CD4-positive, alpha-beta T cell treated with Interleukin-17A for 1 hour (primary cell): ENCODE measurements at places on chromosomes 12 and 14.

DNA sequence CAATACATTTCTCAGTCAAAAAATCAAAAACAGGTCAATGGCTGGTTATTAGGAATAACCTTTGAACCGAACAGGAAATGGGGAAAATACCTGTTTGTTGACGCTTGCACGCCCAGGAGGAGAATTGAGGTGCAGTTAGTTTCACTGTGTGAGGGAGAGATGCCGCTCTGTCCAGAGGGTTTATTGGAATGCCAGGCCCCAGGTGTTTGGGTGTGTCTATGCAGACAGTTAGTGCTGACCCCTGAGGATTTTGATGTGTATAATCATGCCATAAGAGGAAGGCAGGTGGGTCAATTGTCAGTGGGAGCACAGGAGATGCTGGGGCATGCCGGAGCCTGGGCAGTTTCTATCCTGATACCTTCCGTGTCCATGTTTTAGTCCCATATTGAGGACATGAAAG is 100.8 kb upstream of the DIO3 start:
- DNase-seq, result no peak

GRCh38 chr12:57001448-57001906 is 4.9 kb downstream of the ZBTB39 start:
- peak; percentile 79 for DNase-seq

GRCh38 chr12:16849473-16849872 is 243.5 kb upstream of the LMO3 start:
- no peak for DNase-seq

DNA sequence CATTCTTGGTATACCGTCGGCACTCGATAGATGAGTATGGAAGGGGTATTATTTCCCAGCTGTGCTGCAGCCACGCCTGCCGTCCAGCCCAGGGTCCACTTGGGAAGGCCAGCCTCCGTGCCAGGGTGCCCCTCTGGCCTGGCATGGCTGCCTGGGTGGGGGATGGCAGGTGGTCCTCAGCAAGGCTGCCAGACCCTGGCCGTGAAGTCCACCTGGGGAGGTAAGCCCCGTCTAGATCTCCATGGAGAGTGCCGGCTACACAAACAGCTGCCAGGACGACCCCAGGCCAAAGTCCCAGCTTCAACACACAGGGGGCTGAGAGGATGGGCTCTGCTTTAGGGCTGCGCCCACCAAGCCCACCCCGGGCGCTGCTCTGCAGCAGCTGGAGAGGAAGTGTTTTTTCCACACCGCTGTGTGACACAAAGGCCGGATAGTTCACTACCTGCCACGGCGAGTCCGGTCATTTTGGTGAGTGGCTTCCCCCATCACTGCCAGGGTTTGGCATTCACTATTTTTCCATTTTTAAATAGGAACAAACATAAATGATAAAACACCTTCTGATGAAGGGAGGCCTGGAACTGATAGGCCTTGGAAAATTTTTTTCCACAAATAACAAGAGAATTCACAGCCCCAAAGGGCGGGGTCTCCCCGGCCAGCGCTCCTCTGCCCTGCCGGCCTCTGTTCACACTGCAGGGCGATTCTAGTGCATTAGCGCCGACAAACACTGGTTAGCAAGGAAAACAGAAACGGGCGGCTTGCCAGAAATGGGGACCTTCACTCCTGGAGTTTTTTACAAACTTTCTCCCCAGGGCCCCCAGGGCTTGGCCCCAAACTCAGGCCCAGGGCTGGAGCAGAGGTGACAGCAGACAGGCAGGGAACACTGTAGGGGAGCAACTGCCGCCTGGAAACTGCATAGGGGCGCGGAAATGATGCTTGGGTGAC is 161.5 kb downstream of the CALM1 start:
- DNase-seq, result no peak

- DNase-seq, result no peak
Measured at GRCh38 chr12:56671608-56672007, 16.5 kb downstream of the PTGES3 start.

GRCh38 chr14:64696355-64696857 is 7.8 kb upstream of the PLEKHG3 start:
- DNase-seq, result peak; percentile 53

DNA sequence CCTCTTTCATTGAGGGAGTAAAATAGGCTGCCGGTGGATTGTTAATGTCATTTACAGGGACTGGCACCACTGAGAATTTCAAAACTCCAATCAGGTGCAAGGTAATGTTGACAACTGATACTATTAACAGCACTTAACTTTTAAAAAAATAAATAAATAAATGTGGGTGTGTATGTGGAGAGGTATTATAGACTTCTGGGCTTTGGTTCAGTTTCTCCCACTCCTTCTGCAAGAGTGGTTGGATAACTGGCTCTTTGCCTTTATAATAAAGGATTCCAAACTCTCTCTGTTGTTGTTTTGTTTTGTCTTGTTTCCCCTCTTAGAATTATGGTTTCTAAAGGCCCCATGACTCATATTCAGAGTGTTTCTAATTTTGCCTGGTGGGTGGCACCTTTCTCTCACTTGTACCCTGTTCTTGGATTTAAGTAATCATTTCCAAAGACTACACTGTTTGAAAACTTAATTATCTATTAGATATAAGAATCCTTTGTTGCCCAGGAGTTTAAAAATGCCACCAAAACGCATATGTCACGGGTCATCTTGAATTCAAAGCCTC is 151.6 kb upstream of the ARID2 start:
- DNase-seq, result no peak

GRCh38 chr12:1592444-1593173 is 1.8 kb downstream of the FBXL14 start:
- DNase-seq, result peak; percentile 69

DNA sequence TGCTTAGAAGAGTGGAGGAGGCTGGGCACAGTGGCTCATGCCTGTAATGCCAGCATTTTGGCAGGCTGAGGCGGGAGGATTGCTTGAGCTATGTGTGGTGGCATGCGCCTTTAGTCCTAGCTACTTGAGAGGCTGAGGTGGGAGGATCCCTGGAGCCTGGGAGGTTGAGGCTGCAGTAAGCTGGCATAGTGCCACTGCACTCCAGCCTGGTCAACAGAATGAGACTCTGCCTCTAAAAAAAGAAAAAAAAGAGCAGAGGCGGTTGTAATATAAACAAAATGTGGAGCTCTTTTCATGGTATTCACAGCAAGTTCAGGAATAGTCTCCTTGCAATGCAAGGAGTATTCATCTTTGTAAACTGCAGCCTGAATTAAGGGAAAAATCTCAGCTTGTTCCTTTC is 27.2 kb downstream of the ARID2 start:
- DNase-seq, result no peak

- no peak for DNase-seq
Measured at GRCh38 chr12:94534774-94535509, 75.3 kb upstream of the CEP83 start.

DNA sequence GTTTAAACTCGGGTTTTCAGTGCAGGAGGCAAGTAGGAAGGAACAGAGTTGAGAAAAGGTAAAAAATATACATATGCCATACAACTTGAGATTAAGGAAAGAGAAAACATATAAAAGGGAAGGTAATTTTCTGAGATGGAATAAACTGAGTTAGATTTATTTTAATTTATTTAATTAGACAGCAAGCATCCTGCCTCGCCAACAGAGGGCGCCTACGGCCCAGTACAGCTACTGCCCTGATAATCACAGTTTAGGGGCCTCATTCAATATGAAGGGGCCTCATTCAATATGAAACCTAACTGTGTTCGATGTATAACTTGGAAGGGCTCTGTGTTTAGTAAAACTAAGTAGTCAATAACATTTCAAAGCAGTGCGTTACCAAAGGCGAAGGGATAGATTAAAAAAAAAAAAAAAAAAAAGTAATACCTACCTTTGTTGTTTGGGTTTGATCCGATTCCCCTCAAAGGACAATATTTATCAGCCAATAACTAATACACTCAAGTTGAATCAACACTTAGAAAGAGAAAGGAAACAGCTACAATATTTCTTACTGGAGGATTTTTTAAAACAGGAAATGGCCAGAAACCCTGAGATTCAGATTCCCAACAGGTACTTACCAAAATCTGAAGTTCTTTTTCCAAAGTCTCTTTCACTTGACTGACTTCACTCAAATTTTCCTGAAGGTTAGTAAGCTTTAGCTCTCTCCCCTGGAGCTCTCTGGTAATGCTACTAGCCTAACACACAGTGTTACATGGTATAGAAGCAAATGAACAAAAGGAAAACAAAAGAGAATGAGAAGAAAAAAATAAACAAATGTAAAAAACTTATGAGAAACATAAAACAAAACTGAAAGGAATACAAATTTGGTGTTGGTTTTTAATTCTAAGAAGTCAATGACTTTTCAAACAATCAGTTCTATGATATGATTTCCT is 70.0 kb upstream of the VPS33A start:
- DNase-seq, result peak; percentile 35

DNA sequence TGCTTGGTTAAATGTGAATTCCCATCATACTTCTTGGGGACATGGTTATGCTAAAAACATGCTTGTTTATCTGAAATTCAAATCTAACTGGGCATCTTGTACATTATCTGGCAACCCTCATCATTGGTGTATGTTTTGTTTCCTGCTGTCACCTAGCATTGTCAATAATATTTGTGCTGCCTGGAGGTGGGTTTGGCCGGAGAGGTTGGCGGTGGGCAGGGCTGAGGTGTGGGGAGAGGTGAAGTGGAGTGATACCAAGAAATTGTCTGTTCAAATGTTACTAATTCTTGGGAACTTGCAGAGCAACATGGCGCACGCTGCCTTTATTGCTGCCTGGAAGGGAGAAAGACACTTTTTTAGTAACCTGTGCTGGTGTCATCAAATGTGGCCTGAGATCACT is 280.5 kb downstream of the VRK1 start:
- DNase-seq, result no peak

DNA sequence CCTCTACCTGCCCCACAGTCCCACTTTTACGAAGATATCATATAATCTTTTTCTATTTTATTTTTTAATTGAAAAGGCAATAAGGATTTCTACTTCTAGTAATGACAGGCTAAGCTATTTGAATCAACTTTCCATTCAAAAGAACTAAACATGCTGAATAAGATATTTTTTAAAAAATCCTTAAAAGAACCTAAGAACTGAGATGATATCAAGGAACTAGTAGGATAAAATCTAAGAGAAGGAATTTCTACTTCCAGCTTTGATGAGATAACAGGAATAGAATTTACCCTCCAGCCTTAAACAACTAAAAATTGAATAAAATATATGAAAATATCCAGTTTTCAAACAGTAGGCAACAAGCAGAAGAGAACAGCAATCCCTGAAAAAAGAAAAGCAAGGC is 69.0 kb downstream of the TMEM116 start:
- no peak for DNase-seq

- no peak for DNase-seq
Measured at GRCh38 chr14:100747021-100747586, 20.4 kb downstream of the DLK1 start.

DNA sequence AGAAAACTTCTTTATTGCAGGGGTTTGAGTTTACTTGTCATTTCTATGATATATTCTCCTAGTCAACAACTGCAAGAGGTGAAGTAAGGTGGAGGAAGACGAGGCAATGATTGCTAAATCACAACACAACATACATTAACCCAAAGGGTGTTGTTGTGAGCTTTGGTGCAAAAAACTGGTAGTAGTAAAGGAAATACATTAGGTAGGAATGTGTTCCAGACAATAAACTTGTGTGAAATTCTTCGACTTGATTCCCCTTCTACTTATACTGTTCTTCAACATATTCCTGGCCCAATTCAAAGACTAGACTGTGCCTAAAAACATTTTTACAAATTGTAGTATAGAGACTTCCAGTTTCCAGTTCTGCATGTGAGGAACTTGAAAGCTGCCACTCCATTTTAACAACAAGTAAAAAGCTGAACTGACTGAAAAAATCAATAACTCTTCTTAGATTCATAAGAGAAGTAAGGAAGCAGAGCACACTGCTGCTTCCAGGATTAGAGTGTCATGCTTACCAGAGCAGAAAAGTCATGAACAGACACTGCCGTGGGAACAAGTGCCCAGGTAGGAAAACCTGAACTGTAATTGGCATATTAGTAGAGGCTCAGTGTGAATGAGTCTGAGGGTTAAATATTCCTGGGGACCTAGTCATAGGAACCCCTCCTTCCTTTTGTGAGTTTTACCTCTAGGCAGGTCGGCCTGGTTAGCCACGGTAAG is 22.2 kb downstream of the COX8C start:
- DNase-seq, result no peak

DNA sequence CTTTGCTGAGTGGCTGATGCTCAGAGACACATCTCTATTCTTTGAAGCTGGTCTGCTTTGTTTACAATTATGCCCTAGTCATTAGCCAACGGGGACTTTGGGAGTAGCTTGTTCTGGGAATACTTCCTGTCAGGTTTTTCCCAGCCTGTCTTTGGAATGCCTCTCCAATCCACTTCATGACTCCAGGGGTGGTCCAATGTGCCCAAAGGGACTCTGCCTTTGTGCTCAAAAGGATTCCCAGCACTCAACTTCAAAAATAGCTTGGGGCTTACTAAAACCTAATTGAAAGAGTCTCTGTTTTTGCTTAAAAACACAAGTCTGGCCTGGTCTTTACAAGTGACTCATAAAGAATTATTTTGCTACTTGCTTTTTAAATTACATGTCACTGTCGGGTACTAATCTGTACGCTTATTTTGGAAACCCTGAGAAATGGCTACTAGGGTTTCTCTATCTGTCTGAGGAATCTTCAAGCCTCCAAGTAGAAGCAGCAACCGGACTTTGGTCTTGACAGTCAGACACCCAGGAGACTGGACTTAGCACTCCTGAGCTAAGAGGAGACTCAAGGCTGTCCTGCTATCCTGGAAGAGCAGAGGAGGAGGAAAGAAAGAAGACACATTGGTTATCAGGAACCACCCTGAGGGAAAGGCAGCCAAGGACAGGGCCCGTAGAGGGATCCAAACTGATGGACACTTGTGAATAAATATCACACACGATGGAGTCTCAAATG is 20.7 kb downstream of the PHLDA1 start:
- DNase-seq, result no peak

GRCh38 chr12:26982866-26983265 is 31.3 kb downstream of the TM7SF3 start:
- DNase-seq, result no peak

DNA sequence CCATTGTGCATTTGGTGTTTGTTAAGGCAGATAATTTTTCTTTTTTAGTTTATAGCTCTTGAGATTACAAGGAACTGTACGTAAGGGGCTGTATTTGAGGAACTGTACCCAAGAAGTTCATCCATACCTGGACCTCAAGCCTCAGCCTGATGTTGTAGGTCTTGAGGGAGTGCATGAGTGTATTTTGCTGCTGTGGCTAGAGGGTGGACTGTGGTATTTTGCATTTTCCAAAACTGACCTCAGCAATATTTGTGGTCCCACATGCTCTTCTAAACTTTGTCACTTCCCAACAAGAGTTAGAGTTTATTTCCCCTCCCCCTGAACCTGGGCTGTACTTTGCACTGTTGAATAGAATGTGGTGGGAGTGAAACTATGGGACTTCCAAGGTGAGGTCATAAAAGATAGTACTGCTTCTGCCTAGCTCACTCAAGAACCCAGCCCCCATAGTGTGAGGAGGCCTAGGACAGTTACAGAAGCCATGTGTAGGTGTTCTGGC is 42.2 kb upstream of the FBXO33 start:
- no peak for DNase-seq

- DNase-seq, result no peak
Measured at GRCh38 chr12:112314981-112315380, 67.2 kb downstream of the HECTD4 start.

DNA sequence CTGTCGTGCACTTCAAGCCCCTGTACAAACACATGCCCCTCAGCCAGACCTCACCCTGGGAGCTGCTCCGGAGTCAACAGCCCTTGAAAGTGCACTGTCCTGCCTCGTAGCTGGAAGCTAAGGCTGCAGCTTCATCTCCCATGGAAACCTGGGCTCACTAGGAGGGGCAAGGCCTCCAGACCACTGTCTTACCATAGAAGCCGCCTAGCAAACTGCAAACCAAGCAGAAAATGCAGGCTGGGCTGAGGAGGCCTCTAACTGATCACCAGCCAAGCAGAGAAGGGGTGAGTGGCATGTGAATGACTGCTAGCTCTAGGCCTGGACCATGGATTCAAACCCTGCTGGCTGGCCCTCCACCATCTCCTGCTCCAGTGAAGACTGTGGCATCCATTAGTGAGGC is 340.2 kb downstream of the CACNA1C start:
- no peak for DNase-seq
